ENCODE measurements at places on chromosomes 2 and 18. TPM values are rescaled to one million over a fixed set of nuclear protein-coding genes. Genes with fewer than 3 reads are reported as not detected.

DNA sequence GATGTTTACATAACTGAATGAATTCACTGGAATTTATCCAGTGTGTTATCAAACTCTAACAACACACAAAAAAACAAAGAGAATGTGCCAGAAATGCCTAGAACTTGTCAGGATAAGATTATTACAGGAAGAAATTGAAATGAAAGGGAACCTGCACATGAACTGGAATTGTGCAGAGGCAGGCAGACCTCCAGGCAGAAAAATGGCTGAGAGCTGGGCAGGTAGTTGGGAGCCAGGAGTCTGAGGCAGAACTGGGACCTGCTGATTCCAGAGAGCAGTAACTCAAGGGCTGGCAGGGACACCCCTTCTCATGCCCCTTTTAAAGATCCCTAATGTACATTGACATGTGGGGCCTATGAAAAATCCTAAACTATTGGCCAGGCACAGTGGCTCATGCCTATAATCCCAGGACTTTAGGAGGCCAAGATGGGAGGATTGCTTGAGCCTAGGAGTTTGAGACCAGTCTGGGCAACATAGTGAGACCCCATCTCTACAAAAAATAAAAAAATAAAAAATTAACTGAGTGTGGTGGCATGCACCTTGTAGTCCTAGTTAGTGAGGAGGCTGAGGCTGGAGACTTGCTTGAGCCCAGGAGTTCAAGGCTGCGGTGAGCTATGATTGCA is 674 bp upstream of the SP110 start:
- DNase-seq: no peak

DNA sequence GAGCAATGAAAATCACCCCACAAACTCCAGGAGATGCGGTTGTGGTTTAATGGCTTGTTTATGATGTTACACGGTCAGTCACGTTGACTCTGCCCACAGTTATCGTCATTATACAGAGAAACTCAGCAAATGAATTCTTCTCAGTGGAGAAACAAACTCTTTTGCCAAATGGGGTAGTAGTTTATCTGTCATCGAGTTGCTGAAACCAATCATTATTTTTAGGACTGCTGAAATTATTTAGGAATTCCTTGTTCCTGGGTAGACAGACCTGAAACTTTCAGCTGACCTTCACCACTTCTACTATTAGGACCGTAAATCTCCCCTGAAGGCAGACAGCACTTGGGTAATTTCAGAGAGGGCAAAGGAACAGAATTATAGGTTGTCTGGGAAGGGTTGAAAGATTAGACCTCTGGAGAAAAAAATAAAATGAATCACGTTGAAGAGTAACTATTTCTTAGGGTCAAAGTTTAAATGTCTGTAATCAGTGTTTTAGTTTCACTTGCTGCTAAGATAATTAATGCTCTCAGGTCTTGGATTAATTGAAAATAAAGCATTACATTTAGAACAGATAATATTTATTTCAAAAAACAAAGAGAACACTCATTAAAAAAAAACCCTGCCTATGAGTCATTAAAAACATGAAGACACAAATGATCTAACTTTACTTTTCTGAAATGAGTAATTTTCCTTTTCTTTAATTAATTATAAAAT is 52.1 kb upstream of the LYPD6 start:
- no peak for DNase-seq

DNA sequence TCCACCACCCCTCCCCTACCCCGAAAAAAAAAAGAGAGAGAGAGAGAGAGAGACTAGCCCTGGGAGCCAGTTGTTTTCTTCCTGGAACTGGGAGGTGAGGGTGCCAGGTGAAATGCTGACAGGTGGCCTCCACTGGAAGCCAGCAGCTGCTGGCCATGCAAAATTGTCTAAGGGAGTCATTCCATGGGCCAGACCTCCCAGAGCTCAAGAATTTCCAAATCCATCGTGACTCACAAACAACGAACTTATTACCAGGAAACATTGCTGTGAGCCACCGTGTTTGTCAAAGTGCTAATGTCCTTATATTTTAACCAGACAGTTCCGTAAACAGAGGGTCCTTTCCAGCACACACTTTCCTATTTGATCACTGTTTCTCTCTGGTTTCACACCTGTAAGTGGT is 68.5 kb upstream of the PID1 start:
- DNase-seq: no peak

GRCh38 chr2:72361521-72361920 is 213.9 kb upstream of the CYP26B1 start:
- no peak for DNase-seq

DNA sequence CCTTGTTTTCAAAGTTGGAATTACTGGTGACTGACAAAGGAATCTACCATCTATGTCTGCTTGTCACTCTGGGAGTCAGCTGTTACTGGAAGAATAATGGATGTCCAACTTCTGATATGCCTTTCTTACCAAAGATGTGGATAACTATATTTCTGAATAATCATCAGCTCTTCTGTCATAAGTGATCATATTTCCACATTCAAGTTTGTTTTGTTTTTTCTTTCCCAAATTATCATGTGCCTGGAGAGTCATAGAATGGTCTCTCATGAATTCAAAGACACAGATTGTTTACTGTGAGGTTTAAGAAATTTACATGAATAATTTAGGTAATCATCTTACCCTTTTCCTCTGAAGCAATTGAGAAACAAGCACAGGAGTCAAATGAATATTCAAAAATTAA is 986.7 kb upstream of the CDH2 start:
- no peak for DNase-seq

DNA sequence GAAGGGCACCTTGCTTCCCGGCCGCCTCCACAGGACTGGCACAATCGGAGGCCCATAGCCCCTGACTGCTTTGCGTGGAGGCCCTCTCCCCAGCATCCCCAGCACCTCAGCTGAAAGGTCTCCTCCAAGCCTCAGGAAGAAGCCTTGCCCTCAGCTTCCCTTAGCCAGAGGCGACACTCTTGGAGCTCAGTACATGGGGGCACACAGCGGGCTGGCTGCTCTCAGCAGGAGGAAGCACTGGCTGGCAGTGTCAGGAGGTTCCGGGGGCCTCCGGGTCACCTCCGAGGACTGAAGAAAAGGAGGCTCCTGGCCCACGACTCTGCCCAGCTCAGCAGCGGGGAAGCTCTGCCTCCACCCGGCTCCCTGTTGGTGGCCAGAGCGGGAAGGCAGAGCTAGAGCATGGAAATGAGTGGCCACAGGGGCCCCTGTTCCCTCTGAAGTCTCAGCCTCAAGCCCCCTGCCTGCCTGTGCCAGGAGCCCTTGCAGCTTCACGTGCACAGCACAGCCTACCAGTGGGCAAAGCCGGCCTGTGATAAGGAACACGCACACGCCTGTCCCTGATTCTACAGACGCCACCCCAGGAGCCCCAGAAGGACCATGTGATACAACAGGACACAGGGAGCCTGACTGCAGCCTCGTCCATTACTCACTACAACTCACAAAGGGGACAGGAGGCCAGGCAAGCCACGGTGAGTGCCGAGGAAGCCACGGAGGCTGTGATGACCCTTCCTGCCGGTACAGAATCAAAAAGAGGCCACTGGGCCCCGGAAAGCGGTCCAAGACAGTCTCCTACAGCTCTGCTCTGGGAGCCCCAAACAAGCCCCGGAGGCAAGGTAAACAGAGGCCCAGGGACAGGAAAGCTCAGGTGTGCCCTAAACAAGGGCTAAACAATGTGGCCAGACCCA is 15.5 kb downstream of the HDAC4 start:
- DNase-seq: no peak

GRCh38 chr2:3209258-3209657 is 168.4 kb downstream of the EIPR1 start:
- no peak for DNase-seq

- no peak for DNase-seq
Measured at GRCh38 chr2:210000464-210001324, 1.7 kb upstream of the RPE start.

DNA sequence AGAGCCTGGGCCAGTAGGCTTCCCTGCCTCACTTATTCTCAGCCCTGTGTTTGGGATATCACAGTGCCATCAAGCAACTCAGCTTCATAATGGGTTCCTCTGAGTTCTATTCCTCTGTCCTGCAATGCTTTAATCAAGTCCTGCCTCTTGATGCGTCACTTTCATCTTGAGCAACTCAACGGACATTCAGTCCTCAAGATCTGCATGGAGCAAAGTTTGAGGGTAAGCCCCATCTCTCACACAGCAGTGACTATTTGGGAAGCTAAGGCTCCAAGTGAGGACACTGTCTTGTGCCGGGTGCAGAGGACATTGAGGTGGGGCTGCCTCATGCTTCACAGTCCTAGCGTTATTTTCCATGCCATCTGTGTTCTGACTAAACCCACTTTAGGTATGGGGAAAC is 50.9 kb upstream of the PLB1 start:
- no peak for DNase-seq

GRCh38 chr2:160324161-160324800 is 124.2 kb upstream of the ITGB6 start:
- DNase-seq: peak; percentile 52

GRCh38 chr2:55301277-55301676 is 32.2 kb upstream of the MTIF2 start:
- no peak for DNase-seq

DNA sequence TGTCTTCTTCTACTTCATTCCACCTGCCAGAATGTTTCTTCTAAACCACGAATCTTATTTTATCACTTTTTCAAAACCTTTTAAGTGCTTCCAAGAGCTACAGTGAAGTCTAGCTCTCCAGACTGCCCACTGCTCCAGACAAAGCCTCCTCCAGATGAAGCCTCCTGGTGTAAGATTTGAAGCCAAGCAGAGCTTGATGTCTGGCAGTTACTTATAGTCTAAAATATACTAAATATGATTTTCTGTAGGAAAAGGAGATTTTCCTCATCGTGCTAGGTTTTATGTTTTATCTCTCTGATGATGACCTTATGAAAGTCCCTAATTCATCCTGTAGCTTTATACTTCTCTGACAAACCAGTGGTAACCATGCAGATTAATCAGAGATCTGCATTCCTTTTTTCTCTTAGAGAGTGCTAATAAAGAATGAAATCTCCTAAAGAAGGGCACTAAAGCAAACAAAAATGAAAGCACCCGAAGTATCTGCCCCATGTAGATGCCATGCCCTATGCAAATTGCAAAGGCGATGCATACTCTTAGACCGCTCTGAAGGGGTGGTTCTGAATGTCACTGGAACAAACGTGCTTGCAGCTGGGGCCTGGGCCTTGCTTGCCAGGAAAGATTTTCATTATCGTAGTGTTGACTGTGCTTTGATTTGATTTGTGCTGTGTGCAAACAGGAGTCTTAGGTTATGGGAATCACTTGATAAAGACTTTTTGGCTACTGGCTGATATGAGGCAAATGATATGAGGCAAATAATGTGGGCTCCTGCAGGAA is 314.2 kb downstream of the PID1 start:
- no peak for DNase-seq

The ADCY3 gene
- 25.8 TPM for polyA plus RNA-seq

All from left kidney (tissue), 8 donors.